Stimulated activated CD4-positive, alpha-beta T cell treated with anti-CD3 and anti-CD28 coated beads, Interleukin-4, amount 100 ng/mL, for 1 hour (primary cell): ENCODE measurements at places on chromosomes 16 and 17.

GRCh38 chr16:88700322-88700635 lies 5.9 kb downstream of the RNF166 start:
- DNase-seq = no peak

- no peak for DNase-seq
Measured at GRCh38 chr17:52159246-52160135, 977 bp upstream of the CA10 start.

DNA sequence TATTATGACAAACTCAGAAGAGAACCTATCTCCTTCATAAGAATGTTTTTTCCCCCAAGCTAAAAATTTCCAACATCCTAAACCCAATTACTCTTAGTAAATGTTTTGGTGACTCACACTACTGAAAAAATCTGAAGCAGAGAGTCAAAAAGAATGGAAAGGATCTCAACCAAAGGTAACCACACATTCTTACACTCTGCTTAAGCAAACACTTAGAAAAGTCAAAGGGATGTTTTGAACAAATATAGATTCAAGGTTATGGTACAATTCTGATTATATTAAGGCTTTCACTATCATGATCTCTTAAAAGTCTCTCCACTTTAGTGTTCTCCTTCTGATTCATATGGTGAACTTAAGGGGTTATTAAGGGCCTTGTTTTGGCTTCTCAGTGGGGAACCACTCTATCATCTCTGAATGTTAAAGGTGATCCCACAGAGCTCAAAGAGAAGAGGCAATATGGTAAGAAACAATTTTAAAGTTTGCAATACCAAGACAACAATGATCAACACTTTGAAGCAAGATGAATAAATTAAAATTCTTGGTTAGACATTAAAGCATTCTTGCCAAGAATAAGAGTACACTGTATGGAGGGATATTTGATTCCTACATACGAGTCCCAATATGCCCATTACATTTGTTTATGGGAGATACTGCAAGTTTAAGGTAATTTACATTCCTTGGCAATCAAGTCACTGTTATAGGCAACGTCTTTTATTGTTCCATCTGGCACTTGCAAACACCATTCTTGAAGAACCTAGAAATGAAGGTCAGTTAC lies 69.2 kb downstream of the CDC27 start:
- DNase-seq = no peak

DNA sequence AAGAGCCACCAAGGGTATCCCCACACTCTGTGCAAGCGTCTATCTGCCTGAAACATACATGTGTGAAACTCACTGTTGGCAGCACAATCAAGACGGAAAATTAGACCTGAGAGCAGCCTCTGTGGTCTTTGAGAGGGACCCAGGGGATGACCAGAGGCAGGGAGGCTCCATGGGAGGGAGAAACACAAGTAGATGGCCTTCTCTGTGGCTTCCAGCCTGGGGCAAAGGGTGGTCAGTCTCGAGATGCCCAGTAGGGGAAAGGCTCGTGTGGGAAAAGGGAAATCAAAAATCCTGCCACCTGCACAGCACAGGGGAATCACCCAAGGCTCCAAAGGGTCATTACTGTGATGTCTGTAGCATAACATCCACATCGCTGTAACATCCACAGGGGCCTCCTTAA lies 823.3 kb downstream of the KCNJ18 start:
- DNase-seq = no peak

DNA sequence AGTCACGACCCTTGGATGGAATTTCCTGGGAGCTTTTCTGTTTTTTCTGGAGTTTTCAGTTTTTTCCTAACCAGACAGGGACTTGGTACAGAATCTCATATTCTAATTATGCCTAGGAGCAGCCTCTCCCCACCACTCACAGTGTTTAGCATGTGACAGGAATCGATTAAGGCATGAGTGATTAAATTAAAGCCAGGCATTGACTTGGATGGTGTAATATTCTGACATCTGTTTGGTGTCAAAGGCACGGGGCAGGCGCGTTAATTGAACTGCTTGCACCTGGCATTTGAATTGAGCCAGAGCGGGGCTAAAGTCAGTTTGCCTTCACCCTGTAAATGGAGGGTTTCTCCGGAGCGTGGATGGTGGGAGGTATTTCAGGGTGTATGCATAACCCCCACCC lies 11.9 kb downstream of the MAPT start:
- no peak for DNase-seq

DNA sequence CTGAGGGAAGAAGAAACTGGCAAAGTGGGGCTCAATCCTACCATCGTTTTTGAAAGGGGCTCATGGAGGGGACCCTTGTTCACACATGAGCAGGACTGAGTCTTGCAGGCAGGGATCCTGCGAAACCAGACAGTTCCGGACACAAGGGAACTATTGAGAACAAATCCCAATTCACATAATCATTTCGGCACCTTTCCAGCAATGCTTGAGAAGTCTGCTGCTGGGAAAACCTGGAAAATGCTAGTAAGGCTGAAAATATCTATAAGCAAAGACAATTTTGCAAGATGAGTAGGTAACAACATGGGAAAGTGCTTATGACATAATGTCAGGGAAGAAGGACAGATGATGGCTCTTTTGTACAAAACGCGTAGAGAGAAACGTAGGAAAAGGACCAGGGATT lies 52.1 kb upstream of the BPTF start:
- DNase-seq = no peak

GRCh38 chr16:12267491-12267890 lies 291.0 kb downstream of the SNX29 start:
- no peak for DNase-seq

DNA sequence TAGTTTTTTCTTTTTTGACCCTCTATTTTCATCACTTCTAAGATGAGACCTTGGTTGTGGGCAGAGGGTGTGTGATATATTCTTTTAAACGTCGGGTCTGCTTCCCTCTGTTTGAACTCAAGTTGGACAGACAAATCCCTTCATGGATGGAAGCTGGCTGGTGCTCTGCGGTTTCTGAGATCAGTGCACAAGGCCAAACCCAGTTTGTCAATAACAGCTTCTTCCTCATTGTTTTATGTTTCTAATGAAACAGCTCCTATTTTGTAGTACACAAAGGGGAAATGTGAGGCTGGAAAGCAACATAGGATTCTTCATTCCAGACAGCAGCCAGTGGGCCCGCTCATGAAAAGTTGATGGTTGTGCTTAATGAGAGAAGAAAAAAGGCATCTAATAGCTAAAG lies 159.6 kb downstream of the PRKCA start:
- DNase-seq = no peak

- no peak for DNase-seq
Measured at GRCh38 chr17:78785011-78785662, 3.1 kb upstream of the CYTH1 start.

DNA sequence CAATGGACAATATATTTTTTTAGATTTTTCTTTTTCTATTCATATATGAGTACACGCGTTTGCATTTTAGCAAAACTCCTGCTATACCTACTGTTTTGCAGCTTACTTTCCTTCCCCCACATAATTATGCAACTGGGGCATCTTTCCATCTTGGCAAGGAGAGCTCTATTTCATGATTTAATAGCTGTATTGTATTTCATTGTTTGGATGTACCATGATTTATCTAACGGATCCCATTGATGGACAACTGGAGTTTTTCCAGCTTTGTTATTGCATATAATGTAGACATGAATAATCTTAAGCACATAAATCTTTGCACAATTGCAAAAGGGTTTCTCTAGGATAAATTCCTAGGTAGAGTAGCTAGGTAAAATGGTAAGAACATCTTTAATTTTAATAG lies 133.9 kb downstream of the PITPNC1 start:
- DNase-seq = no peak

DNA sequence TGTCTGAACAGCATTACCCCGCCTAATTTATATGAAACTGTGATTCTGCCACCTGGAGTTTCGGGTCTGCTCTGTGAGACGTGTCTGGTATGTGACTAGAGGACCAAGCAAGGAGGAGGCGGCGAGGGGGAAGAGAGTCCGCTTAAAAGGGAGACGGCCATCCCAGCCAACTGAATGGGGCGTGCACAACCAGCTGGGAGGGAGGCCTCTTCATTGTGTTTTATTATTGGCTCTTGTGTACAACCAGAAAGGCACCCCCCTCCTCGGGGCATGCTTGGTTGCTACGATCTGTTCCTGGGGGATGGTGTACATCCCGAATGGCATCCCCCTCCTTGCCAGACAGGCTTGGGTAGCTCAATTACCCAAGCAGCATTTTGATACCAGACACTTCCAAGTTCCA lies 384.5 kb upstream of the SALL1 start:
- DNase-seq = no peak

GRCh38 chr16:25416002-25416401 lies 158.4 kb upstream of the ZKSCAN2 start:
- no peak for DNase-seq
